ENCODE measurements at places on chromosomes 6 and 20. TPM values are rescaled to one million over a fixed set of nuclear protein-coding genes. Genes with fewer than 3 reads are reported as not detected.

ROMO1 gene
- total RNA-seq = 85.5 TPM

- no peak overlapping the region for H3K4me3 ChIP-seq
- H3K27ac ChIP-seq = no peak overlapping the region
- no peaks in the 10 kb centered on the region for H3K27me3 ChIP-seq
Measured at GRCh38 chr6:73236144-73236750, 11.0 kb upstream of the KHDC1L start.

SLC22A16 gene
- not detected for total RNA-seq

DLL1 gene
- total RNA-seq = 16.5 TPM

DNA sequence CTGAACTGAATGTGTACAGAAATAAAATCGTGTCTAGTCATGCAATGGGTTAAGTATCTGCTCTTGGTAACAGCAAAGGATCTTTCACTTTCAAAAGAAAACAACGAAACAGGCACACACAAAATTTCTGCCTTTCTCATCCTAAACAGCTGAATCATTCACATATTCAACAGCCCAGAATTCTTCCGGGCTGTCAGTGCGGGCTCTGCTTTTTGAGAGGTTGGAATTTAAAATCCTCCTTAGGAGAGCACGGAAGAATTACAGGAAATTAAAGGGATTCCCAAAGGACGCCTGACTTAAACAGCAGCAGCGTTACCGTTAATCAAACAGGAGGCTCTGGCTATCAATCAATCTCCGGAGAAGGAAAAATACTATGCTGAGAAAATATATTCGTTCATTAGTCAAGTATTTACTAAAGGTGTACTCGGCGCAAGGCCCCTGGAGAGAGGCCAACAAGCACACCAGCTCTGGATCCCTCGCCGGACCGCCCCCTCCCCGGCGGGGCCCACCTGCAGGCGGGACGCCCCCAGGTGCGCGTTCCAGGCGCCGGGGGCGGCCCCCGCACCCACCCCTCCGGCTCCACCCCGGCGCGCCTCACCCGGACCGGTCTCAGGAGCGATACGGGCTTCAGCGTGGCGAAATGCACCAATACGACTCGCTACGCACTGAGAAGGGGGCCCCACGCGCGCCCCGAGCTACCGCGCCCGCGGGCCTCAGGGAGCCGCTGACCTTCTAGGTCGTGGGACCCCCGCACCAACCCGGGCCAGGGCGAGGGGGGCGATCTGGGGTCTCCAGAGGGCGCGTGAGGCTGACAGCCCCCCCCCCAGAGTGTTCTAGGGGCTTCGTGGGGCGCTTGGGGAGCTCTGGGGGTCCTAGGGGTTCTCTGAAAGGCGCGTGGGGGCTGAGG, 1.0 kb downstream of the NAPB start:
- H3K36me3 ChIP-seq = no peaks in the 10 kb centered on the region
- H3K27me3 ChIP-seq = no peaks in the 10 kb centered on the region
- peak overlapping the region; percentile 70 for H3K4me3 ChIP-seq
- H3K4me1 ChIP-seq = peaks cover 6% of the 10 kb centered on the region
- DNase-seq = peak; percentile 73

KIF6 gene
- 0.43 TPM for total RNA-seq

- no peak overlapping the region for H3K4me3 ChIP-seq
- H3K27ac ChIP-seq = no peak overlapping the region
- DNase-seq = no peak
- no peaks in the 10 kb centered on the region for H3K27me3 ChIP-seq
Measured at GRCh38 chr20:20184149-20184548, 131.8 kb downstream of the CFAP61 start.

GRCh38 chr20:24915440-24915839, 33.6 kb upstream of the CST7 start:
- no peak overlapping the region for H3K4me3 ChIP-seq
- no peaks in the 10 kb centered on the region for H3K36me3 ChIP-seq
- no peak overlapping the region for H3K27ac ChIP-seq
- no peaks in the 10 kb centered on the region for H3K4me1 ChIP-seq

DNA sequence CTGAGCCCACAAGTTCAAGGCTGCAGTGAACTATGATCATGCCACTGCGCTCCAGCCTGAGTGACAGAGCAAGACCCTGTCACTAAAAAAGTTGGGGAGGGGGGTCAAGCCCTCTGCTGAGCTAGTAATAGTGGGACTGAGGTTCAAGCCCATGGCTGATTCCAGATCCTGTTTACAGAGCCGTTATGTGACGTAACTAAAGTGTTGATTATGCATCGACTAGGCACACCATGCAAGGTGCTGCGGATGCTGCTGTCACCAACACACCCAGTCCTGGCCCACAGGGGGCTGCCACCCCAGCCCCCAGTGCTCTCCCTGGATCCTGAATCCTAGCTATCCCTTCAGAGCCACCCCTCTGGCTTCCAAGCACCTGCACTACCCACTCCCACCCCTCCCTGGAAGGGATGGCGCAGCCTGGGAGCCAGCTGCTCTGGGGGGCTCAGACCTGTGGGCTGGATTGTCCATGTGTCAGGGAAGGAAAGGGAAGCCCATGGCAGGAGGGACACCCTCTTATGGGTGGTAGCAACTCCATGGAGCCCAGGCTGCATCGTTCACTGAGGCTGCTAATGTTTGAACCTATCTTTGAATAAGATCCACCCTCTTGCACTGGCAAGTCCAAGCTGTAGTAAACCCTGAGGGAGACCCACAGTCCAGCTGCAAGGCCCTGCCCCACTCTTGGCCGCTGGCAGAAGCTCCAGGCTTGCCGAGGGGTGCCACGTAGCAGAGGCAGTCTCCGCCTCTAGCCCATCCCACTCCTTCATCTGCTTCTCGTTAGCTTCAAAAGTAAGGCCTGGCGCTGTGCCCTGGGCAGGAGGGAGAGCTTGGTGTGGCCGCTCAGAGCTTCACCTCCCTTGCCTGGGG, 95.0 kb downstream of the SNX5 start:
- H3K27ac ChIP-seq = peak overlapping the region; percentile 59
- H3K4me1 ChIP-seq = peaks cover 12% of the 10 kb centered on the region

GRCh38 chr6:41568585-41569384, 22.6 kb downstream of the FOXP4 start:
- H3K27ac ChIP-seq = no peak overlapping the region
- DNase-seq = no peak
- H3K4me1 ChIP-seq = peaks cover 2% of the 10 kb centered on the region
- no peaks in the 10 kb centered on the region for H3K27me3 ChIP-seq

DNA sequence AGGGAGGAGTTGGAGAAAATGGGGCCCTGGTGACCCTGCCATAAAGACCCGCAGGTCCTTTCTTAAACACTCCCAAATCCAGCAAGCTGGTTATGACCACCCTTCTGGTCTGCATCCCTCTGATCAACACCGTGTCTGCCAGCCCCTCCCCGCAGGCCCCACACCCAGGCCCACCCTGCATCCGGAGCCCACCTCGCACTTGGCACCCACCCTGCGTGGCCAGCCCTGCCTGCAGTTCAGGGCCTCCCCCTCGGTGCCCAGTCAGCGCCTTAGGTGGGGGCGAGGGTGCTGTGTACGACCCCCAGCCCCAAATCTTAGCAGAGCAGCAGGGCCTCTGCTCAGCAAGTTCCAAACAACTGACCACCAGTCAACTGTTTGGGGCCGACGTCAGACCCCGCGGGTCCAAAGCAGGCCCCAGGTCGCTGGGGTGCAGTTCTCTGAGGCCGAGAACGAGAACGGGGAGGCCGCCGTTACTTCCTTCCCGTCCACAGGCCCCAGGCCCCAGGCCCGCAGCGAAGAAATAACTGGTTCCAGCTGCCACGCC, 1.2 kb downstream of the ACSS1 start:
- peak overlapping the region; percentile 96 for H3K27ac ChIP-seq
- DNase-seq = no peak
- H3K36me3 ChIP-seq = no peaks in the 10 kb centered on the region
- H3K4me1 ChIP-seq = peaks cover 52% of the 10 kb centered on the region

PLTP gene
- total RNA-seq = 909 TPM

- no peaks in the 10 kb centered on the region for H3K4me1 ChIP-seq
- DNase-seq = no peak
- H3K36me3 ChIP-seq = no peaks in the 10 kb centered on the region
- H3K27ac ChIP-seq = peak overlapping the region; percentile 5
Measured at GRCh38 chr6:154463573-154464419, 46.7 kb downstream of the CNKSR3 start.

GRCh38 chr20:62205618-62206387, 14.3 kb downstream of the HRH3 start:
- H3K27ac ChIP-seq = no peak overlapping the region
- DNase-seq = no peak
- H3K4me1 ChIP-seq = no peaks in the 10 kb centered on the region
- H3K27me3 ChIP-seq = peaks cover 11% of the 10 kb centered on the region
- no peak overlapping the region for H3K4me3 ChIP-seq

DNA sequence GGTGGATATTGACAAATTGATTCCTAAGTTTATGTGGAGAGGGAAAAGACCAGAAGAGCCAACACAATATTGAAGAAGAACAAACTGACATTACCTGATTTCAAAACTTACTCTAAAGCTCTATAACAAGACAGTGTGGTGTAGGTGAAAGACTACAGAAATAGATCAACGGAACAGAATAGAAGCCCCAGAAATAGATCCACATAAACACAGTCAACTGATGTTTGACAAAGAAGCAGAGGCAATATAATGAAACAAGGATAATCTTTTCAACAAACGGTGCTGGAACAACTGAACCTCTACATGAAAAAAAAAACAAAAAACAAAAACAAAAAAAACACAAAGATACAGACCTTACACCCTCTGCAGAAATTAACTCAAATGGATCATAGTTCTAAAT, 50.2 kb downstream of the MAP3K5 start:
- H3K4me3 ChIP-seq = no peak overlapping the region
- no peak for DNase-seq
- no peaks in the 10 kb centered on the region for H3K36me3 ChIP-seq
- H3K27ac ChIP-seq = no peak overlapping the region
- peaks cover 37% of the 10 kb centered on the region for H3K4me1 ChIP-seq

GRCh38 chr6:150667977-150668716, 68.5 kb downstream of the PLEKHG1 start:
- H3K27ac ChIP-seq = peak overlapping the region; percentile 72
- no peaks in the 10 kb centered on the region for H3K36me3 ChIP-seq
- H3K4me1 ChIP-seq = peaks cover 11% of the 10 kb centered on the region
- DNase-seq = peak; percentile 61

GRCh38 chr20:10297684-10298240, 79.1 kb downstream of the SNAP25 start:
- peak overlapping the region; percentile 81 for H3K27ac ChIP-seq
- no peak overlapping the region for H3K4me3 ChIP-seq
- no peaks in the 10 kb centered on the region for H3K36me3 ChIP-seq
- H3K27me3 ChIP-seq = no peaks in the 10 kb centered on the region
- no peak for DNase-seq

GRCh38 chr6:161008245-161008644, 16.7 kb downstream of the MAP3K4 start:
- no peaks in the 10 kb centered on the region for H3K27me3 ChIP-seq
- no peak overlapping the region for H3K4me3 ChIP-seq
- no peak for DNase-seq
- no peak overlapping the region for H3K27ac ChIP-seq
- no peaks in the 10 kb centered on the region for H3K36me3 ChIP-seq

GRCh38 chr20:4607287-4607713, 114.4 kb upstream of the PRND start:
- no peaks in the 10 kb centered on the region for H3K27me3 ChIP-seq
- no peak overlapping the region for H3K27ac ChIP-seq
- H3K36me3 ChIP-seq = no peaks in the 10 kb centered on the region
- no peaks in the 10 kb centered on the region for H3K4me1 ChIP-seq
- no peak for DNase-seq

- H3K36me3 ChIP-seq = no peaks in the 10 kb centered on the region
- H3K27ac ChIP-seq = peak overlapping the region; percentile 91
- H3K4me3 ChIP-seq = peak overlapping the region; percentile 67
- DNase-seq = peak; percentile 30
- H3K4me1 ChIP-seq = peaks cover 8% of the 10 kb centered on the region
Measured at GRCh38 chr6:26043384-26044139, 43.7 kb upstream of the HFE start.

PTCRA gene
- total RNA-seq = not detected

OOEP gene
- total RNA-seq = not detected

DEFB112 gene
- total RNA-seq = not detected

GRCh38 chr20:31721408-31722256, 1.0 kb downstream of the BCL2L1 start:
- DNase-seq = no peak
- no peaks in the 10 kb centered on the region for H3K4me1 ChIP-seq
- peak overlapping the region; percentile 71 for H3K4me3 ChIP-seq
- peak overlapping the region; percentile 95 for H3K27ac ChIP-seq

DNA sequence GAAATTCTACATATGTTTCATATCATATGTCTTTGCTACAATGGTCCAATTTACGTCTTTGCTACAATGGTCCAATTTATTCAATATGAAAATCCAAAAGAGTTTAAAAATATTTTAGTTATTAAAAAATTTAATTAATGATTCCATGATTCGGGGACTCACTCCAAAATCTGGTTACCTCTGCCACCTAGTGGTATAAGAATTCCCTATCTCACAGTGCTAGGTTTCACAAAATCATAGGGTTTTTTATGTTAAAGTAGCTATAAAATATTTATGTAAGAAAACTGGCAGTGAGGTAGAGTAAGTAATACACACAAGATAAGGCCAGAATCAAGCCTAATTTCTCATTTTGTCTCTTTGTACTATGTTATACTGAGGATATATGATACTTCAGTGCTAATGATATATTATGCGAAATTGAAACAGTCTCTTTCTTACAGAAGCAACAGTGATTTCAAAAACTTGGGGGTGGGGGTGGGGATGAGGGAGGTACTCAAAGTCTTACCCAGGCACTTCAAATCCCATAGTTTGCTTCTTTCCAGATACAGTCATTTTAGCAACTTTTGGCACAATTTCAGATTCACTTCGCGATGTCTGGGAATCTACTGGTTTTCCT, 52.3 kb downstream of the HBS1L start:
- no peak for DNase-seq
- no peak overlapping the region for H3K4me3 ChIP-seq
- no peaks in the 10 kb centered on the region for H3K4me1 ChIP-seq
- peaks cover under 1% of the 10 kb centered on the region for H3K36me3 ChIP-seq
- H3K27me3 ChIP-seq = no peaks in the 10 kb centered on the region

GRCh38 chr20:58826271-58826670, 24.4 kb downstream of the GNAS-AS1 start:
- no peaks in the 10 kb centered on the region for H3K4me1 ChIP-seq
- H3K27me3 ChIP-seq = no peaks in the 10 kb centered on the region
- H3K36me3 ChIP-seq = no peaks in the 10 kb centered on the region
- no peak overlapping the region for H3K4me3 ChIP-seq
- DNase-seq = no peak

- peaks cover 4% of the 10 kb centered on the region for H3K4me1 ChIP-seq
- H3K27me3 ChIP-seq = no peaks in the 10 kb centered on the region
- H3K36me3 ChIP-seq = peaks cover 21% of the 10 kb centered on the region
- no peak overlapping the region for H3K4me3 ChIP-seq
Measured at GRCh38 chr6:157313531-157314467, 9.5 kb downstream of the TMEM242 start.

ULBP3 gene
- 24.2 TPM for total RNA-seq

DNA sequence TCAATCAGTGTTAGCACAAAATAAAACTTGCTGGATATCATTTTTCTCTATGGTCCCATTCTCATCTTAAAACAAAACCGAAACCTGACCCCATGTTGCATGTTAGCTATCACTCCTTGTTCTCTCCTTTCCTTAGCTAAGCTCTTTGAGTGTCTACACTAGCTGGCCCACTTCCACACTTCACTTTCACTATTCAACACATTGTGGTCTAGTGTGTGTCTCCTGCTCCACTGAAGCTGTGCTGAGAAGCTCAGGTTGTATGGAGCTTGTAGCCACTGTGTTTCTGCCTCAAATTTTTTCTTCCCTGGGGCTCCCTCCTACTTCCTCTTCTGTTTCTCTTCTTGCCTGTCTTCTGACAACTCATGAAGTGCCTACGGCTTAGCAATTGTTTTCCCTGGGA, 223.0 kb downstream of the NKAIN2 start:
- no peaks in the 10 kb centered on the region for H3K27me3 ChIP-seq
- DNase-seq = no peak
- no peak overlapping the region for H3K27ac ChIP-seq
- no peaks in the 10 kb centered on the region for H3K4me1 ChIP-seq

All from ascending aorta (tissue), 2 donors.